Activated T-helper 17 cell treated with anti-CD3 and anti-CD28 coated beads, Interleukin-2, amount 50 U/mL, for 72 hours (primary cell): ENCODE measurements at places on chromosomes 5 and 9. TPM values are rescaled to one million over a fixed set of nuclear protein-coding genes. Genes with fewer than 3 reads are reported as not detected.
A peak's percentile ranks its signal among the peaks of the same experiment; 100 is the strongest.

Gene PRDM9
- not detected for total RNA-seq

Gene GZMA
- total RNA-seq: 10.3 TPM

- ATAC-seq: no peak
Observed at GRCh38 chr5:109168151-109168550, 241.6 kb downstream of the PJA2 start.

DNA sequence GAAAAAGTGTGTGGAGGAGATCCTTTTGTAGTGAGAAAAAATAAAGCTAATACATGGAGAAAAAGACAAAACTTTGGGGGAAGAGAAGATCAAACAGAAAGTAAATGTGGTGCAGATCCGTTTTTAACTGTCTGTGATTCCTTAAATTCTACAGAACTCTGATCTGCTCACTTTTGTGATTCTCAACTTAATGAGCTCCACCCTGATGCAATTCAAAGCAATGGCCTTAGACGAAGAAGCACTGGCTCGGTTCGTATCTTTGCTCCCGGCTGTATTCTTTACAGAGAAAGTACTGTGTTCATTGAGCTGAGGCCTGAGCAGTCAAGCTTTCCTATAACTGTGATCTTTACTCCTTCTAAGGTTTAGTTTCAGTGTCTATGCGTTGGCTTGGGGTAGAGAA lies 453.4 kb downstream of the DMAC1 start:
- no peak for ATAC-seq

Gene RECK
- 5.4 TPM for total RNA-seq

Gene WDR38
- not detected for total RNA-seq

GRCh38 chr9:130266236-130267098 lies 907 bp downstream of the HMCN2 start:
- no peak for ATAC-seq

Gene OR1Q1
- total RNA-seq: not detected

Gene COL15A1
- 0.11 TPM for total RNA-seq

Gene LCN9
- total RNA-seq: not detected

Gene PCDH12
- total RNA-seq: 4.3 TPM

Gene EGFL7
- total RNA-seq: 0.78 TPM

Gene ABO
- not detected for total RNA-seq

DNA sequence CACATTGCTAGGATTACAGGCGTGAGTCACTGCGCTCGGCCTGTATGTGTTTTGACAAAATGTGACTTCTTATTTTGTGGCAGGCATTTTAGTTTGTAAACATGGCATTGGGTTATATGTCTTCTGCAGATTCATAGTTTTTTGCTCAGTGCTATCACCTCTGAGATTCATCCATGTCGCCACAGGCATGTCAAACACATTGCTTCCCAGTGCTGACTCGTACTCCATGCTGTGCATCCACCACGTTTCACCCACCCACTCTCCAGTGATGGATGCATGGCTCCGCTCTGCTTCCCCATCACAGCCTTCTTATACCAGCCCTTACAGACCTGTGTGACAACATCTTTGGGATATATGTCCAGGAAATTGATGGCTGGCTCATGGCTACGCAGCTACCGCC lies 158.8 kb downstream of the GAS1 start:
- ATAC-seq: no peak

Gene MYMK
- total RNA-seq: not detected

Gene PROB1
- total RNA-seq: 4.7 TPM

DNA sequence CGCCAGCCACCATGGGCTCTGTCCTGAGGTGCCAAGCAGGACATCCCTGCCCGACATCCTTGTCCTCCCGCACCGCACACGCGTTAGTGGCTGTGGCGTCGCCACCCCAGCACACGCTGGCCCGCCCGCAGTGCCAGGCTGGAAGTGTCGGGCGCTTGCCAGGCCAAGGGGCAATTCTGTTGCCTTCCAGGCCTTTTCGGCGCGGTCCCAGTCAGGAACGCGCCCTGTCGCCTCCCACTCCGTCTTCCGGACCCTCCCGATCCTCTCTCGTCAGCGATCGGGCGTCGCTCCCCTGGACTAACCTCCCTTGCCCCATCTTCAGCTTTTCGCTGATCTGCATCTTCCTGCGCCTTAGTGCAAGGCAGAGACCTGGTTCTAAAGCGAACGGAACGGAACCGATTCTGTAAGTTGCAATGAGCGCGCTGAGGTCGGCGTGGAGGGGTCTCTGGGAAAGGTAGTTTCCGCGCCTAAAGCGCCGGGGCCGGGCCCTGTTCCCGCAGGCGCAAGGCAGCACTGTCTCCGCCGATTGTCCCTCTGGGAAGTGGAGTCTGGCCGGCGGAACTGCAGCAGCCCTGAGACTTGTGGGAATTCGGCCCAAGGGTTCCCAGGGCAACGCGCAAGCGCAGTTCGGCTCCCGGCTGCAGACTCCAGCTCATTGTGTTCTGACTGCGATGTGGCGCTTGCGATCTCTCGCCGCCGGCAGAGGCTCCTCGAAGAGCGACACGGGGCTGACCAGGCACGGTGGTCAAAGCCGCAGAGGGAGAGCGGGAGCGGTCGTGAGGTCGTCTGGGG lies at the start of gene ZNF454:
ZNF454 (plus strand) TSS at position 630 of the 792 bp plus-strand sequence. CDS start 1,594 bp downstream, outside the sequence.
- ATAC-seq: no peak

DNA sequence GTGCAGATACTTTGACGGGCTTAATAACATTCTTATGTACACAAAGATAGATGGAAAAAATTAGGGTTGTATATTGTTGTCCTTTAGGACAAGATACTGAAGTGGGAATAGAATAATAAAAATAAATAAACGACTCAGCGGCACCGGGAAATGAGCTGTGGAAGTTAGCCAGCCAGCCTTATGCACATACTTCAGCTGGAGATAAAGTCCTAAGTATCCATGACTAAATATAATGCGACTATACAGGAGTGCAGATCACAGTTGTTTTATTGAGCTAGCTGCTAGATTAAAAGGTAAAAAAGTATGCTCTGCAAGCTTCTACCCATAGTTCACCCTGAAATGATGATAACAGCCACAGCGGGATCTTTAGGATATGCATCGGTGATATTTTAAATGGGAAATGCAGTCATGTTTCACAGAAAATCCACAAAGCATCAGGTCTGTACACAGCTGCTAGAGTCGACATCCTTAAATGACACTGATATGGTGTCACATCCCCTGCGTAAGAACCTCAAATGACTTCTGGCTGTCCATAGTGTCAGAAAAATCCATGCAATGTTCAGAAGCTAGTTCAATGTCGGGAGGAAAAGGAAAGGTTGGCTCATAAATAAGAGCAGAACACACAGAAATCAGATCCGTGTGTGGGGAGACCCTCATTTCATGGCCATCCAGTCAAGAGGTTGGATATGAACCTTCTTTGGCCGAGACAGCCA lies 392.8 kb upstream of the DAP start:
- no peak for ATAC-seq

DNA sequence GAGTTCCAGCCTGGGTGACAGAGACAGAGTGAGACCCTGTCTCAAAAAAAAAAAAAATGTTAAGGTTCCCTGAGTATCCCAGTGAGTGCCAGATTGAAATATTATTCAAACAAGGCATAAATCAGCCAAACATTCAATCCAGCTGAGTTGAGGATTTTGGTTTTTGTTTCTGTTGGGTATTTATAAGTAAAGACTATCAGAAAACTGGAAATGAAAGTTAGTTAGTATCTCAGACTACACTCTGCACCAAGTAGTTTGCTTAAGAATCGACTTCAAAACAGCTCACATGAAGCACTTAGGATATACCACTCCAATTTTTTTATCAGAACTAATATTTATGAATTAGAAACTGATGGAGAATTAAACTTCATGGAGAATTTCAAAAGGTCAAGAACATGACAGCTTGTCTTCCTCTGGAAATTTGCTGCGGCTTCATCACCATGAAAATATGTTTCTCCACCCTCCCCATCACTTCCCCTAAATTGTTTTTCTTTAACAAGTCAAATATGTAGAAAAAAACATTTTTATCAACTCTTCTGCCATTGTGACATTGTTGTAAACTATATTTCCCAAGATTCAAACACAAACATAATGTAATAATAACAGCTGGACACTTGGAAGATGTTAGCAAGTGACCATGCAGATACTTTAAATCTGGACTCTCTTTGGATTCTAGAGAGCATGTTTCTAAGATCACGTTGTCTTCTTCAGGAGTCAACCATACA lies 110.0 kb upstream of the PTGER4 start:
- ATAC-seq: no peak

- ATAC-seq: no peak
Observed at GRCh38 chr5:132050661-132051552, 9.5 kb upstream of the IL3 start.

GRCh38 chr9:104863180-104863883 lies 64.6 kb downstream of the ABCA1 start:
- peak; percentile 83 for ATAC-seq

DNA sequence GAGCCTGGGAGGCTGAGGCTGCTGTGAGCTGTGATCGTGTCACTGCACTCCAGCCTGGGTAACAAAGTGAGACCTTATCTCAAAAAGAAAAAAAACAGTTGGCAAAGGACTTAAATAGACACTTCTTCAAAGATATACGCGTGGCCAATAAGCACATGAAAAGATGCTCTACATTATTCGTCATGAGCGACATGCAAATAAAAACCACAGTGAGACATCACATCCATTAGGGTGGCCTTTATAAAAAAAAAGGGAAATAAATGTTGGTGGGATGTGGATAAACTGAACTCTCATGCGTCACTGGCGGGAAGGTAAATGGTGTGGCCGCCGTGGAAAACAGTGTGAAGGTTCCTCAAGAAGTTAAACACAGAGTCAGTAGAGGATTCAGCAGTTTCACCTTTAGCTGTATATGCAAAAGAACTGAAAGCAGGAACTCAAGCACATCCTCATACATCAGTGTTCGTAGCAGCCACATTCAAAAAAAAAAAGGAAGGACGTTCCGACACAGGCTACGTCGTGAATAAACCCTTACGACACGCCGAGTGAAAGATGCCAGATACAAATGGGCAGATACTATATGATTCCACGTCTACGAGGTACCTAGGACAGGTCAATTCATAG lies 24.5 kb upstream of the NRARP start:
- peak; percentile 47 for ATAC-seq

Gene RMRP
- total RNA-seq: 10,768 TPM

Gene TLE1
- 0.13 TPM for total RNA-seq

DNA sequence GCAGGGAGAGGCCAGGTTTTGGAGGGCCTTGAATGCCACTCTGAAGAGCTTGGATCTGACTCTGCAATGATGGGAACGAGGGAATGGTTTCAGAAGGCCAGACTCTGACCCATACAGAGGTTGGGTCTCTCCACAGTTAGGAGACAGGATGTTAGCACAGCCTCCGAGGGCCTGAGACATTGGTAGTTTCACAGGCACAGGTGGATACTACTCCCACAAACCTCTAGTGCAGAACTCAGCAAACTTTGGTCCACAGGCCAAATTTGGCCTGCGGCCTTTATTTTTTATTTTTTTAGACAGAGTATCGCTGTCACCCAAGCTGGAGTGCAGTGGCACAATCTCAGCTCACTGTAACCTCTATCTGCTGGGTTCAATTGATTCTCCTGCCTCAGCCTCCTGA lies 2.9 kb downstream of the GNPDA1 start:
- no peak for ATAC-seq

GRCh38 chr9:131776036-131776435 lies 36.2 kb upstream of the RAPGEF1 start:
- no peak for ATAC-seq

Gene PCDHB15
- not detected for total RNA-seq

DNA sequence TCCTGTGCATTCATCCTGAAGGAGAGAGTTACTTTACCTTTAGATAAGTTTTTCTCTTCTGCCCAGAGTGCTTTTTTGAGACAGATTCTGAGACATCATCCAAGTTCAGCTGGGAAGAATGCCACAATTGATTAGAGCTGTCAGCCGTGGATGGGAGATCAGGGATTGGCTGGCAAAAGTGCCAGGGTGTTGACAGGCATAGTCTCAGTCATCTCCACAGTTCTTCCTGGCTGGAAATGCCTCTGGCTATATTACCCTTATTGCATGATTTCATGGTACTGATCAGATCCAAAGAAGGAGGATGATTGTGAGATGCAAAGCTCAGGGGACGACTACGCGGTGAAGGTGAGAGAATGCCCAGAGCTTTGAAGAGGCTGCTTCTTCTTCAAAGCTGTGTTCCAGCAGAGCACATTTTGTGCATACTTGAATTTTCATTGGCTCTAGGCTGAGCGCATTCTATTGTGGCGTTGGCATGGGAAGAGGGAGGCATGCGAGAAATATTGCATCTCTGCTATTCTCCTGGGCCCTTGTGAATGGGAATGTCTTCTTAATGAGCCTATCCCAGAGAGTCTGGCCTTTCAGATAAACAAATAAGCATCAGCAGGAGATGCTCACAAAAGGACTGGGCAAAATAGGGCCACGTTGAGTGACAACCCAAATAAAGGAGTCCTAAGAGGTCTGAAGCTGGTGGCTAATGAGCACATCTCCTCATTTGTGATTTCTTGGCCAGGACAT lies 82.1 kb downstream of the GRIA1 start:
- no peak for ATAC-seq

DNA sequence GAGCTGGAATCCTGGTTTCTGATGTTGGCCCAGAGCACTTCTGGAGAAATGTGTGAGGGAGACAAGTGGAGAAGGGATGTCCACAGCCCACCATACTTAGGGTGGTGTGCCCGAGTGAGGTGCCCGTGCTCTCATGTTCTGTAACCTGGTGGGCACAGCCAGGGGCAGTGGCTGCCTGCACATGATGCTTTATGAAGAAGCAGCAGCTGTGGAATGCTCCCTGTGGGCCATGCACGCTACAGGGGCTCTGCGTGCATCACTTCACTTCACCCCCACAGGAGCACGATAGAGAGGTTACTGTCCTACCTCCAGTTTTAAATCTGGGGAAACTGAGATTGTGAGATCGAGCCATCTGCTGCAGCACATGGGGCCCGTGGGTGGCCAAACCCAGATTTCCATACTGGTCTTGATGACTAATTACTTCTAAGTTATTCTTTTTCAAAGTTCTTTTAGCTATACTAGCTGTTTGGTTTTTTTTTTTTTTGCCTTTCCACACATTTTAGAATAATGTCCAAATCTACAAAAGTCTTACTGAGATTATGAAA lies 441.6 kb downstream of the GADD45G start:
- peak; percentile 35 for ATAC-seq

DNA sequence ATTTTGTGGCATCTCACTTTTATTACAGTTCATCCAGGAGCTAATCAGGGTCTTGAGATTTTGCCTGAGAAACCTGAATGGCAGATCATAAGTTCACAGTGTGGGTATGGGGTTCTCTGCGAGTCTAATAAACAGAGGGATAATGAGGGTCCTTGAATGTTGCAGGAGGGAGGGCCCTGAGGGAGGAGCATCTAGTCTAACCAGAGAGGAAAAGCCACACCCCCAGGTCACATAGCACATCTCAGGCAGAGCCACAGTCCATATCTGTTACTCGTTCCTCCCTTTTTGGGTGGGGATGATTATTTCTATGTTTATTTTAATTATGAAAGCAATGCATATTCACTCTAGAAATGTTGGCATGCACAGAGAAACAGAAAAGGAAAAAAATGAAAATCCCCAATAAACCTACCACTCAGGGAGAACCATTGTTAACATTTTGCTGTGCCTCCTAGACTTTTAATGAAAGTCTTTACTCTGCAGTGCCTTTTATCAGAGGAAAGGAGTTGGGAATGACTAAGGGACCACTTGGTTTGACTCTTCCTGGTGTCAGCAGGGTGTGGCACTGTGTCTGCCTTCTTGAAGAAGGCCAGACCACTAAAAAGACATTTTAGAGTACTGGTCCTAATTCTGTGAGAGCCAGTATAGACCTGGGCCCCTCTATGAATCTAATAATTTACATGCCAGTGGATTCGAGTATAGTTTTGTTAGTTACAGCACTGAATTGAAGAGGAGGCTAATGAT lies 2.8 kb downstream of the GALNT12 start:
- ATAC-seq: no peak

Gene RASEF
- total RNA-seq: not detected

Gene LEAP2
- total RNA-seq: 1.8 TPM

Gene ZDHHC11
- 26.8 TPM for total RNA-seq

Gene GPX8
- not detected for total RNA-seq

Gene NKD2
- 1.2 TPM for total RNA-seq

Gene TBC1D13
- total RNA-seq: 18.7 TPM
